ENCODE measurements at places on chromosomes 11 and 22. TPM values are rescaled to one million over a fixed set of nuclear protein-coding genes. Genes with fewer than 3 reads are reported as not detected.

The NLRP10 gene
- total RNA-seq, result not detected

GRCh38 chr11:116545912-116546311 lies 226.9 kb downstream of the BUD13 start:
- DNase-seq, result no peak

DNA sequence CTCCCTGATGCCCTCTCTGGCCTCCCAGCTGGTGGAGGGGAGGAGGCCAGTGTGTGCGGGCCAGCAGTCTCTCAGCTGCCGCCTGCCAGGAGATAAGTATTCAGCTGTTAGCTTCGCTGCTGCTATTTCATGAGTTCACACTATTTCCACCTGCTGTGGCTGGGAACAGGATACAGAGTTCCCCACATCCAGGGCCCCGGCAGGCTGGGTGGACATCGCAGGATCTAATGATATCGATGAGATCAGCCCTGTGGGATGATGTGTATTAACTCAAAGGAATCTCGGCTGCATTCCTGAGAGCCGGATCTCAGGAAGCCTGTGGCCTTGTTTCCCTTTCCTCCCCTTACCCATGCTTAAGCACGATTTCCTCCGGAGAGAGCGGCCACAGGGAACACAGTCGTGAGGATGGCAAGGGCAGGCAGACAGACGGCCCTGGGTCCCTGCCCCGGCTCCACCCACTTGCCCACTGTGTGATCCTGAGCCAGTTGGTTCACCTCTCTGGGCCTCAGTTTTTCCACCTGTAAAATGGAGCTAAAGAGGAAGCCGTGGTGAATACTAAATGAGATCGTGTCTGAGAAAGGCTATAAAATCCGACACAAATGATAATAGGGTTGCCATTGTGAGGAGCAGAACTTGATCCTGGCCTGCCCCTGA lies 6.5 kb upstream of the PVALB start:
- no peak for DNase-seq

DNA sequence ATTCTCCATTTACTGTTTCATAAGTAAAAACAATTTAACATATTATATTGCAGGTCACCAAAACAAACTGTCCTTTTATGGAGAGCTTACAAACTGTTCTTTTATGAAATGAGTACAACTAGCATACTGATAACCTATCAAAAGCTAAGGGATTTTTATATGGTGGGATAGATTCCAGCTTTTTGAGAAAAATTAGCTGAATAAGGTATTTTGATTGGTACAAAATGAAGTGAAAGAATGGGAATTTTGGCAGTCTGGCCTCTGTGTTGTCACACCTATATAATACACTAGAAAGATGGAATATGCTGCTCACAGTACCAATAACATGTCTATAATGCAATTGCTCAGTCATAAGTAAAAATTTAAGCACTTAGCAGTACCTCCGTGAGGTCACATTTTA lies 11.4 kb downstream of the TRAF6 start:
- no peak for DNase-seq
